CD14-positive monocyte (primary cell): ENCODE measurements at places on chromosomes 2 and 18.
A peak's percentile ranks its signal among the peaks of the same experiment; 100 is the strongest.

- peaks cover 22% of the 10 kb centered on the region for H3K27me3 ChIP-seq
- no peak overlapping the region for H3K27ac ChIP-seq
- peaks cover 13% of the 10 kb centered on the region for H3K4me1 ChIP-seq
- no peak for DNase-seq
- H3K36me3 ChIP-seq = no peaks in the 10 kb centered on the region
These were observed 38.4 kb downstream of the POMC start for GRCh38 chr2:25129901-25130520.

DNA sequence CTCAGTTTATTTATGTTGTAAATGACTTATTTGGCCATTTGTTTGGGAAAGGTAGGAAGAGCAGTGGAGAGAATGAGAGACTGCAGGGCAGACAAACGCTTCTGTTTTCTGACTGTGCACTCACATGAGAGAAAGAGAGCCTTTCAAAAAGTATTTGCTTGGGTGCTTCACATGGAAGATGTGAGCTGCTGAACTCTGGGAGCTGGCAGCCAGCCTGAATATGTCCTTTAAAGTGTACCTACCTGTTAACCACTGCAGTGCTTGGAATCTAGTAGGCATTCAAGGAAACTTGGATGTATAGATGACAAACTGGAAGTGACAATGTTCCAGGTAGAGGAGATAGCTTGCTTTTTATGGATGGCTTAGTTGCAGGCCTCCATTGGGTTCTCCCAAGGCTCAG is 68.8 kb downstream of the PTPRM start:
- no peak overlapping the region for H3K27ac ChIP-seq
- H3K4me3 ChIP-seq = no peak overlapping the region
- no peak for DNase-seq

GRCh38 chr2:145351864-145352425 is 832.0 kb upstream of the ZEB2 start:
- DNase-seq = no peak
- H3K4me3 ChIP-seq = no peak overlapping the region
- no peak overlapping the region for H3K27ac ChIP-seq
- no peaks in the 10 kb centered on the region for H3K4me1 ChIP-seq

DNA sequence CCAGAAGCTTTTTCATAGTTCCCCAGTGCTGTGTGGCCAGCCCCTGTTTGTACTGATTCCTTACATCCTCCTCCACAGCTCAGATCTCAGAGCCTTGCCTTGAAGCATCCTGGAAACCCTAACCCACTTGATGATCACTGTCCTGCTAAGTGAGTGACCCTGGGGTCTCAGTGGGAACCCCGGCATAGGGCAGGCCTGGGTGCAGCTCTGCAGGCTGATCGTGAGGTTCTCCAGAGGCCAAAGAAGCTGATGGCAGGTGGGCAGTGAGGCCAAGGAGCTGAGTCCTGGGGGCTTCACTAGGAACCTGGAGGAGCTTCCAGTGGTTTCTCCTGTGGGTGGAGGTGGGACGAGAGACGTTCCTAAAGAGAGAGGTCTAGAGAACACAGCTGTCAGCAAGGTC is 47.4 kb upstream of the BIN1 start:
- no peak overlapping the region for H3K4me3 ChIP-seq
- H3K27me3 ChIP-seq = no peaks in the 10 kb centered on the region
- H3K36me3 ChIP-seq = no peaks in the 10 kb centered on the region
- no peak for DNase-seq
- no peak overlapping the region for H3K27ac ChIP-seq

GRCh38 chr18:908758-909724 is 4.4 kb downstream of the ADCYAP1 start:
- H3K27me3 ChIP-seq = peaks cover 78% of the 10 kb centered on the region
- DNase-seq = no peak
- H3K27ac ChIP-seq = no peak overlapping the region
- no peaks in the 10 kb centered on the region for H3K36me3 ChIP-seq

- H3K4me3 ChIP-seq = no peak overlapping the region
- no peaks in the 10 kb centered on the region for H3K27me3 ChIP-seq
- no peak overlapping the region for H3K27ac ChIP-seq
- no peaks in the 10 kb centered on the region for H3K4me1 ChIP-seq
These were observed 261.5 kb downstream of the MYCN start for GRCh38 chr2:16201848-16202247.

DNA sequence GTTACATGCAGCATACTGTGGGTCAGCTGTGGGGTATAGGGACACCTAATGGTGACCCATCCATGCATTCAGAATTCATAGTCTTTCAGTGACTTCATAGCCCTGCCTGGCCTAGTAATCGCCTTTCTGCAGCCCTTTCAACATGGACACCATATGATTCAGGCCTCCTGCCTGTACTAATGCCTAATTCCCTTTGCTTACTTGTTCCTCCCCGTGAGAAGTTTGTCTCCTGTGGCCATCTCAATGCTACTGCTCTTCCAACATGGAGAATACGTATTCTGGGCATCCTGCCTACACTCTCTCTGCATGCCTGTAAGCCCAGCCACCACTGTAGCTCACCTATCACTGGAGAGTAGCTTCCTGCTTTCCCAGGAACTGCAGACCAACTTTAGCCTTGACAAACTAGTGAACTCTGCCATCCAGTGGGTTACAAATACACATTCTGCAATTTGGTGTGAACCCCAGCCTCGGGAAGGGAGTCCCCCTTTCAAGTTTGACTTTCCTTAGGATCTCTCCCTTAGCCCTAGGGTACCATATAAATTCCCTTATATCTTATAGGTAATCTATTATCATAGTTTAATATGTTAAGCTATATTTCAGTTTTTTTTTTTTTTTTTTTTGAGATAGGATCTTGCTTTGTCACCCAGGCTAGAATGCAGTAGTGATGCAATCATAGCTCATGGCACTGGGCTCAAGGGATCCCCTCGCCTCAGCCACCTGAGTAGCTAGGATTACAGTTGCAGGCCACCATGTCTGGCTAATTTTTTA is 22.3 kb downstream of the M1AP start:
- no peak for DNase-seq
- H3K36me3 ChIP-seq = no peaks in the 10 kb centered on the region
- H3K4me1 ChIP-seq = peaks cover under 1% of the 10 kb centered on the region
- H3K4me3 ChIP-seq = no peak overlapping the region

- no peaks in the 10 kb centered on the region for H3K27me3 ChIP-seq
- no peaks in the 10 kb centered on the region for H3K4me1 ChIP-seq
These were observed 201.2 kb downstream of the SLC4A10 start for GRCh38 chr2:161825429-161825828.

DNA sequence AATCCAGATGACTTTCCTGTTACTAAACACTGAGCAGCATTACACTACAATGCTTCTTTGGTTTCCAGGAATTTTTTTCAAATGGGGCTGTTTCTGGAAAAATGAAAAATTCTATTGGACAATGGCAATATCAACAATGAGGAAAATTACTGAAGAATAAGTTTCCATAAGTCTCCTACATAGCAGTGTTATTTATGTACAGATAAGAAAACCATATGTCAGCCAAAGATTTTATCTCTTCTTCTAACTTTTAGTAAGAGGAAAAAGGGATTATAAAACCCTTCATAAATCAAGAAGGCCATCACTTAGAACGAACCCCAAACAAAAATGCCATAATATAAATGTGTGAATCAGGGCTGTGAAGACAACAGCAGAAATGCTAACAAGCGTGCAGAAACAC is 31.6 kb upstream of the NOSTRIN start:
- no peaks in the 10 kb centered on the region for H3K4me1 ChIP-seq
- no peak for DNase-seq
- no peaks in the 10 kb centered on the region for H3K27me3 ChIP-seq
- no peak overlapping the region for H3K4me3 ChIP-seq
- no peak overlapping the region for H3K27ac ChIP-seq
- peaks cover 33% of the 10 kb centered on the region for H3K36me3 ChIP-seq

- no peak for DNase-seq
- no peak overlapping the region for H3K4me3 ChIP-seq
These were observed 284.6 kb upstream of the UBE2E3 start for GRCh38 chr2:180695586-180696401.

GRCh38 chr2:19045151-19045550 is 313.3 kb downstream of the OSR1 start:
- no peak overlapping the region for H3K27ac ChIP-seq
- DNase-seq = no peak
- no peaks in the 10 kb centered on the region for H3K4me1 ChIP-seq
- H3K27me3 ChIP-seq = no peaks in the 10 kb centered on the region

GRCh38 chr18:7537145-7537544 is 30.0 kb upstream of the PTPRM start:
- DNase-seq = no peak
- no peaks in the 10 kb centered on the region for H3K27me3 ChIP-seq

DNA sequence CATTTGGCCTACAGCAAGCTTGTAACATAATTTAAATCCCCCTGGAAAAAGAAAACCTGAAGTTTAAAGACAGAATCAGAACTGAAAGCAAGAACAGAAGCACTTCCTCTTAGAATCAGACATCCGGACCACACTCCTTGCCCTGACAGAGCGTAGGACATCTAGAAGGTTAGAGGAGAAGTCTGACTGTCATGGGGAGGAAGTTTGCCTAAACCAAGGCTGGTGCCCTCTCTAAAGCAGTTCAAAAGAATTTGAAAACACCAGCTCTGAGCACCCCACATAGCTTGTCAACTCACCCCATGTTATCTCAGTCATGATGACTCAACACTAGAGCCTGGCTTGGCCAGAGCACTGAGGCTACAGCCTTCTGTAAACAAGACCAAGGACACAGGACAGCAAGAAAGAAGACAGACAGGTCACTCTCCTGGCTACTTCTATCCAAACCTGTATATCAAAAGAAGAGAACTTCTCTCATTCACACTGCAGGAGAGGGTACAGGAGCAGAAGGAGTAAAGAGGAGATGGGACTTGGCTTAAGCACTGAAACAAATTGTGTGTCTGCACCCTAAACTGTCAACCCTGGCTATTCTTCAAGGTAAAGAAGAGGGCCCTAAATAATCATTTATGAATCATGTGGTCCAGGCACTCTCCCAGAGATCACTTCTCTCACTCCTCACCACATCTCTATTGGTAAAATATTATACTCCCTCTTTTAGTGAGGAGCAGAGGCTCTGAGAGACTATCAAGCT is 198.6 kb downstream of the MEMO1 start:
- H3K27me3 ChIP-seq = no peaks in the 10 kb centered on the region
- H3K27ac ChIP-seq = peak overlapping the region; percentile 20
- H3K4me3 ChIP-seq = no peak overlapping the region
- peak; percentile 60 for DNase-seq
- peaks cover 15% of the 10 kb centered on the region for H3K4me1 ChIP-seq
- H3K36me3 ChIP-seq = no peaks in the 10 kb centered on the region

- DNase-seq = no peak
- peaks cover 34% of the 10 kb centered on the region for H3K4me1 ChIP-seq
- H3K27me3 ChIP-seq = no peaks in the 10 kb centered on the region
These were observed 5.7 kb downstream of the SPOPL start for GRCh38 chr2:138507267-138507666.

DNA sequence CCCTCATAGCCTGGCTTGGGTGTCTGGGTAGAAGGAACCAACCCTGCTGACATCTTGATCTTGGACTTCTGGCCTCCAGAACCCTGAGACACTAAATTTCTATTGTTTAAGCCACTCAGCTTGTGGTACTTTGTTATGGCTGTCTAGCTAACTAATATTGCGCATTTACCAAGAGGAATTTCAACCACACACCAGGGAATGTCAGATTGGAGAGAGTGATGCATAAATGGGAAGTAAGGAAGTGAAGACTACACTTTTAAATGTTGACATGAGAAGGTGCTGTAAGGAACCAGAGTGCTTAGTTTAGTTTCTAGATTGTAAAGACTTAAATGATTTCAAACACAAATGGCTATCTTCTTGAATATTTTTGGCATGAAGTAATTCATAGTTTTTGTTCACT is 98.9 kb upstream of the ITGB6 start:
- no peak overlapping the region for H3K4me3 ChIP-seq
- no peaks in the 10 kb centered on the region for H3K27me3 ChIP-seq

DNA sequence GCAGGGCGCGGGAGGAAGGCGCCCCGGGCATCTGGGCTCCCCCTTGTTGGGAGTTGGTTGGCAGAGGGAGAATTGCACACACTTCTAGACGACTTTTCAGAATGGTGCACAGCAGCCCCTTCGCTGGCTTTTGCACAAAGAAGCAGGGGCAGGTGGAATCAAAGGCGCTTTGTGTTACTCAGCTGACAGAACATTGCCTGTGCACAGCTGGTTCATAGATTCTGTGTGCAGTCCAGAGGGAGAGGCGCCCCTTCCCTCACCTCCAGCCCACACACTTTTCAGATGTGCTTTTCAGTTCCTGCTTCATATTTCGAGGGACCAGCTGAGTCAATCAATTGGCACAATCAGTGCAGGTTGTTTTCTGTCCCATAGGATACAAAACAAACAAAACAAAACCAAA is 348.4 kb upstream of the RAB12 start:
- DNase-seq = no peak
- H3K27ac ChIP-seq = no peak overlapping the region
- no peaks in the 10 kb centered on the region for H3K36me3 ChIP-seq
- H3K4me1 ChIP-seq = no peaks in the 10 kb centered on the region

GRCh38 chr2:237744613-237745249 is 53.8 kb upstream of the RBM44 start:
- no peaks in the 10 kb centered on the region for H3K27me3 ChIP-seq
- DNase-seq = peak; percentile 59
- H3K4me1 ChIP-seq = peaks cover 18% of the 10 kb centered on the region
- peaks cover 73% of the 10 kb centered on the region for H3K36me3 ChIP-seq
- no peak overlapping the region for H3K4me3 ChIP-seq
- peak overlapping the region; percentile 5 for H3K27ac ChIP-seq

GRCh38 chr2:236935631-236936445 is 149.9 kb upstream of the COPS8 start:
- peaks cover 2% of the 10 kb centered on the region for H3K27me3 ChIP-seq
- H3K4me3 ChIP-seq = no peak overlapping the region
- H3K27ac ChIP-seq = no peak overlapping the region
- H3K36me3 ChIP-seq = no peaks in the 10 kb centered on the region
- peaks cover 2% of the 10 kb centered on the region for H3K4me1 ChIP-seq

DNA sequence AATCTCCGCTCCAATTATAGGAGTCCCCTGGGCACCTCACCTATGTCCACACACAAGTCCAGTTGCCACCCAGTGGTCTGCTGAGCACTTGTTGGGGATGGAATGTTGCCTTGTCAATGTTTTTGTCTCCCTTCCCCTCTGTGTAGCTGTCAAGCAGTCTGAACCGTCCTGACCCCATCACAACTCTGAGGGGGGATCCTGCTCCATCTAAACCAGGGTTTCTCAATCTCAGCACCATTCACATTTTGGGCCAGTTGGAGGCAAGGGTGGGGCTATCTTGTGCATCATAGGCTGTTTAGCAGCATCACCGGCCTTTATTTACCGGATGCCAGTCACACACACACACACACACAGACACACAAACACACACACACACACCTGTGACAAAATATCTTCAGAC is 53.0 kb downstream of the CYP26B1 start:
- no peak overlapping the region for H3K4me3 ChIP-seq
- no peaks in the 10 kb centered on the region for H3K27me3 ChIP-seq
- no peak for DNase-seq
- H3K4me1 ChIP-seq = no peaks in the 10 kb centered on the region
- no peaks in the 10 kb centered on the region for H3K36me3 ChIP-seq
